Psoas muscle (tissue), 8 donors: ENCODE measurements at places on chromosomes 5 and 9.

GRCh38 chr5:28542987-28543386 is 1504.6 kb upstream of the CDH9 start:
- no peak overlapping the region for H3K4me3 ChIP-seq
- H3K4me1 ChIP-seq = no peaks in the 10 kb centered on the region
- no peak overlapping the region for H3K27ac ChIP-seq
- no peaks in the 10 kb centered on the region for H3K36me3 ChIP-seq
- DNase-seq = no peak

DNA sequence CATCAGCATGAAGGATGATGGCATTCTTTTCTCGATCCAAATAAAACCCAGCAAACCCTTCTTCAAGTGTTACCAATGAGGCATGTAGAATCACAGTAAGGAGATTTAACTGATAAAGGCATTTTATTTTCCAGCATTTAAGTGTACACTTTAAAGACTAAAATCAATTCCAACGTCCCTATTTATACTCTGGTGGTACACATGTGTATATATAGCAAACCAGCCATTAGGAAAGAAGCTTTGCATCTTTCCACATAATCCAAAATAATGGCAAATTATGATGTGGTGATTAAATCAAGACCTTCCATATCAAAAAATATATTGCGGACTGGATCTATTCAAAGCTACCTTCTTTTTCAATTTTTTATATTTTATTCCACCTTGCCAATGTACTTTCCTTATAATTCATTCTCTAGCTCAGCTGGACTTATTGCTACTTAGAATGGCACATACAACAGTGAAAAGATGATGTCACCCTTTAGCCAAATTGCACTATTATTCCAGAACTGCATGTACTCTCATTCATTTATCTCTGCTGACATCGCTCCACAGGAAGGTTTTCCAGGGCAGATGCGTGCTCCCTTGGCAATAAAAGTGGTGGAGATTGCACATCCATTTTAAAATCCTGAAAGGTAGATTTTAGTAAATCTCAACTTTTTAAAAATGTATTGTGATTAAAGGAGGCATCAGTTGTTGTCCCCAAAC is 63.3 kb upstream of the SLC30A5 start:
- no peaks in the 10 kb centered on the region for H3K36me3 ChIP-seq
- H3K4me3 ChIP-seq = no peak overlapping the region
- H3K27me3 ChIP-seq = no peaks in the 10 kb centered on the region

GRCh38 chr9:97845130-97845529 is 7.9 kb upstream of the FOXE1 start:
- H3K4me3 ChIP-seq = no peak overlapping the region
- H3K27me3 ChIP-seq = peaks cover 77% of the 10 kb centered on the region
- peaks cover 9% of the 10 kb centered on the region for H3K4me1 ChIP-seq
- no peak for DNase-seq
- H3K36me3 ChIP-seq = no peaks in the 10 kb centered on the region

- no peaks in the 10 kb centered on the region for H3K27me3 ChIP-seq
- no peak overlapping the region for H3K27ac ChIP-seq
- H3K4me3 ChIP-seq = no peak overlapping the region
- peaks cover 21% of the 10 kb centered on the region for H3K36me3 ChIP-seq
- H3K4me1 ChIP-seq = peaks cover 33% of the 10 kb centered on the region
Observed at GRCh38 chr9:126423142-126423915, 96.7 kb downstream of the MVB12B start.

DNA sequence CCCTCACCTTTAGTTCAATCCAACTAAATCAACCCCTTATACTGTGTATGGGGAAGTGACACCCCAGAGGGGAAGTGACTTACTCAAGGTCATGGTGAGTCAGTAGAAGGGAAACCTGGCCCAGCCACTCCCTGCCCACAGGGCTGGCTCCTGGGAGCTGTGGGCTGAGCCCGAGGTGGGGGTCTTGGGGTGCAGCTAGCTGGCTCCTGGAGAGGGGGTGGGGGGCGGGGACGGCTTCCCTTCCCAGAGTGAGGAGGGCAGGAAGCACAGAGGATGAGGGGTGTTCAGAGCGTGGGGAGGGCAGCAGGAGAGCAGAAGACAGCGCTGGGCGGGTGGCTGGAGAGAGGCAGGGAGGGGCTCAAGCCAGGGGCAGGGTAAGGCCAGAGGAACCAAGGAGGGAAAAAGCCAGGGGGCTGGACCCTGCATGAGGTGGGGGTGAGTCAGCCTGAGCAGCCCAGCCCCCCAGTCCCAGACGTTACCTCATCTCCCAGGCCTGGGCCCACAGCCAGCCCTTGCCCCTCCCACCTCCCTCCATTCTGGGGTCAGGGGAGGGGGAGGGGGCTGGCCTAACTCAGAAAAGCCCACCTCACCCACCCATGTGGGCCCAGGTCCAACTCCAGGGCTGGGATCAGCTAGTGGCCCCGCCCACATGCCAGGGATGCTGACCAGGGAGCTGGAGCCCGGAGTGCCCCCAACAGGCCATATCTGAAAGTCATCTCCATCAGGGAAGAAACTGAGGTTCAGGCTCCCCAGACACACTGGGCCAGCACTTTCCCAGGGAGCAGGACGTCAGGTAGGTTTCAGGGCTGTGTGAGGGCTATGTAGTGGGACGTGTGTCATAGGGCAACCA is 2.8 kb downstream of the PDLIM7 start:
- peaks cover 39% of the 10 kb centered on the region for H3K4me1 ChIP-seq
- no peaks in the 10 kb centered on the region for H3K27me3 ChIP-seq
- peak overlapping the region; percentile 94 for H3K27ac ChIP-seq
- H3K4me3 ChIP-seq = peak overlapping the region; percentile 85
- H3K36me3 ChIP-seq = peaks cover 50% of the 10 kb centered on the region

DNA sequence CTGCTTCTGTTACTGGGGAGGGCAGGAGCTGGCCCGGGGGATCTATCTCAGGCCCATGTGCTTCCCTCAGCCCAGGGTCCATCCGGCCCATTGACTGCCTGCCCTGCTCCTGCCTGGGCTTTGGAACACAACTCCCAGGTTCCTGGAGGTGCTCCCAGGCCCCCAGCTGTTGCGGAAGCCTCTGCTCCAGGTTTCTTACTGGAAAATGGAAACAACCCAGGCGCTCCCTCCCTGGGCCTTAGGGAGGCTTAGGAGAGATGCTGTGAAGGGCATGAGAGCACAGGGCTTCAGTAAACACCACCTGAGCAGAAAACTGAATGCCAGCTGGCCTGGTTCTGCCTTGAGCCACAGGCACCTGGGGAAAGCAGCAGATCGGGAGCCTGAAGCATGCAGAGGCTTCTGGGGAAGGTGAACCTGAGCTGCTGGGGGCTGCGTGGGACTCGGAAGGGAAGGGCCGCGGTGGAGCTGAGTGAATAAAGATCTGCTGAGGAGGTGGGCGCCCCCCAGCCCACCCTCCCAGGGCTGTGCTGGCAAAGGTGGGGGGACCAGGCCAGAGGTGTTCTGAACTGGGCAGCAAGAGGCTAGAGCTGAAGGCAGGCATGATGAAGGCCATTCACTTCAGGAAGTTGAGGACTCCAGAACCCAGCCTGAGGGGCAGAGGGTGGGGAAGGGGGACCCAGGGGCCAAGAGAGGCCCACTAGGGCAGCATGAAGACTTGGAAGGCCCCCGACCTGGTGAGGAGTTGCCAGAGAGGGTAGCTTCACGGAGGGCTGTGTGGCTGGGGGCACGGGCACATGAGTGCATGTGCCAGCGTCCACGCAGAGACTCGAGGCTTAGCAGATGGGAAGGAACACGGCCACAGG is 64.8 kb downstream of the SHB start:
- no peak overlapping the region for H3K4me3 ChIP-seq
- no peaks in the 10 kb centered on the region for H3K36me3 ChIP-seq
- no peaks in the 10 kb centered on the region for H3K27me3 ChIP-seq
- no peak for DNase-seq

GRCh38 chr9:5015934-5016333 is 30.9 kb downstream of the JAK2 start:
- no peak for DNase-seq
- no peaks in the 10 kb centered on the region for H3K27me3 ChIP-seq
- peaks cover 19% of the 10 kb centered on the region for H3K4me1 ChIP-seq
- H3K27ac ChIP-seq = no peak overlapping the region
- no peaks in the 10 kb centered on the region for H3K36me3 ChIP-seq
- no peak overlapping the region for H3K4me3 ChIP-seq

DNA sequence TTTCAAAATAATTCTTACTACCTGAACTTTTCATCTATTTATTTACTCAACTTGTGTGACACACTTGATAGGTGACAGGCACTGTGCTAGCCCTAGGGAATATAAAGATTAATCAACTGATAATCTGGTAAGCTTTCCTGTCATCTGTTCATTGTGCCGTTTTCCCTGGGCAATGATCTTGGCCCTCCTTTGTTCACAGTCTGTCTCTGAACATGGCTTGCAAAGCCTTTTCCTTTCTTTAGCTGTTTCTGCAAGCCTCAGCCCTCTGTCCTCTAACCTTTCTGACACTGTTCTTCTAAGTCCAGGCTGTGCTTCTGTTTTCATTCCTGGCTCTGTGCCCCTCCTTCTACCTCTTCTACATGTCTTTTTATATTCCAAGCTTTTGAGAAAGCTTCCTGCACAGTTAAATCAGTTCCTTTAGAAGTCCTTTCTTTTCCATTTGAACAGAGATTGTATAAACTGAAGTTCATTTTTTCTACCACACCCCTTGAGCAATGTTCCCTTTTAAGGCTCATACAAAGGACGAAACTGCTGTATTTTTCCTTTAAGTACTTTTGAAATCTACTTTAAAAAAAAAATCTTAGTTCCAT is 803.0 kb upstream of the ZNF608 start:
- H3K4me1 ChIP-seq = no peaks in the 10 kb centered on the region
- no peaks in the 10 kb centered on the region for H3K27me3 ChIP-seq
- DNase-seq = no peak
- H3K36me3 ChIP-seq = no peaks in the 10 kb centered on the region
- H3K27ac ChIP-seq = no peak overlapping the region

- no peak overlapping the region for H3K27ac ChIP-seq
- H3K4me3 ChIP-seq = no peak overlapping the region
- no peak for DNase-seq
Observed at GRCh38 chr9:101014566-101014965, 14.0 kb upstream of the PLPPR1 start.

GRCh38 chr5:101543780-101544179 is 640.7 kb upstream of the ST8SIA4 start:
- H3K36me3 ChIP-seq = no peaks in the 10 kb centered on the region
- DNase-seq = no peak
- H3K27me3 ChIP-seq = no peaks in the 10 kb centered on the region
- no peaks in the 10 kb centered on the region for H3K4me1 ChIP-seq
- no peak overlapping the region for H3K27ac ChIP-seq
- no peak overlapping the region for H3K4me3 ChIP-seq

DNA sequence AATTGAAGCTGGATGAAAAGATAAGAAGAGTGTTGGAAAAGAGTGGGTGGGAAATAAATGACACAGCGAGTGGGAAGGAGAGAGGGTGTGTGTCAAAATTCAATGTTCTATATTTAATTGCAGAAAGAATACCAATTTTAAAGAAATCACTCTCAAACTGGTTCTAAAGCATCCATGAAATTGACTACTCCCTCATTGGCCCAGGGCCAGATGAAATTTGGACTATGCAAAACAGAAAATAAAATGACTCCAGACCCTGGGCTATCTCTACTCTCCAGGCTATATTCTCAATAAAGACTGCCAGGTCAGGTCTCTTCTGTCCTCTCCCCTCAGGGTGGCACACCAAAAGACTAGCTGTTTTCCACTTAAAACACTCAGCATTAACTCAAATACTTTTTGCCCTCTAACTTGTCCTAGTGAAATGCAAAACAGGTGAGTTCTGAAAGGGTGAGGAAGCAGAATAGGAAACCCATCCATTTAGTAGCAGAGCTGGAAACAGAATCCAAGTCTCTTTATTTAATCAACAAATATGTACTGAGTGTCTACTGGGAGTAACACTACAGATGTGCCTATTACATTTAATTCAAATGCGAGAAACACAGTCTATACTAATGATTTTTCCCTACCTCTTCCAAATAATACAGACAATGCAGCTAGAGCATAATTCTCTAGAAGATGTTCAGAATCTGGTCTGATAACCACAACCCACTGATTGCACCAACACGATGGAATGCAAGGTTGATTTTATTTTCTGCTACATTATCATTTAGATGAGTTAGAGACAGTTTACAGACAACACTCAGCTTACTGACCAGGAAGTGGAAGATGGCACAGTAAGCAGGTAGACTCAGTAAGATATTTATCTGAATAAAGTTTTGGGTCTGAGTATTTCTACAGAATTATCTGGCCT is 42.1 kb downstream of the EFCAB9 start:
- H3K27ac ChIP-seq = no peak overlapping the region
- peaks cover 32% of the 10 kb centered on the region for H3K36me3 ChIP-seq
- no peak for DNase-seq
- H3K27me3 ChIP-seq = no peaks in the 10 kb centered on the region
- no peak overlapping the region for H3K4me3 ChIP-seq

GRCh38 chr9:105466898-105467455 is 19.1 kb downstream of the FSD1L start:
- no peak overlapping the region for H3K4me3 ChIP-seq
- H3K36me3 ChIP-seq = peaks cover 70% of the 10 kb centered on the region
- DNase-seq = no peak
- H3K27me3 ChIP-seq = no peaks in the 10 kb centered on the region
- no peaks in the 10 kb centered on the region for H3K4me1 ChIP-seq

- no peak overlapping the region for H3K4me3 ChIP-seq
- H3K4me1 ChIP-seq = no peaks in the 10 kb centered on the region
Observed at GRCh38 chr5:89036704-89037489, 153.9 kb upstream of the MEF2C start.

GRCh38 chr5:135398160-135398854 is 724 bp downstream of the MACROH2A1 start:
- peaks cover 46% of the 10 kb centered on the region for H3K4me1 ChIP-seq
- no peaks in the 10 kb centered on the region for H3K27me3 ChIP-seq
- no peak for DNase-seq
- H3K27ac ChIP-seq = peak overlapping the region; percentile 95
- H3K4me3 ChIP-seq = peak overlapping the region; percentile 86

- no peak for DNase-seq
- H3K4me3 ChIP-seq = peak overlapping the region; percentile 1
- H3K27ac ChIP-seq = no peak overlapping the region
Observed at GRCh38 chr9:33677961-33678360, 117.4 kb upstream of the PRSS3 start.

- no peaks in the 10 kb centered on the region for H3K36me3 ChIP-seq
- DNase-seq = peak; percentile 44
- H3K4me1 ChIP-seq = no peaks in the 10 kb centered on the region
Observed at GRCh38 chr5:6759983-6760382, 46.8 kb downstream of the TENT4A start.

GRCh38 chr9:133460405-133461175 is 812 bp downstream of the CACFD1 start:
- no peaks in the 10 kb centered on the region for H3K27me3 ChIP-seq
- H3K4me3 ChIP-seq = peak overlapping the region; percentile 93
- H3K36me3 ChIP-seq = no peaks in the 10 kb centered on the region
- H3K27ac ChIP-seq = peak overlapping the region; percentile 92
- peaks cover 17% of the 10 kb centered on the region for H3K4me1 ChIP-seq
- no peak for DNase-seq

DNA sequence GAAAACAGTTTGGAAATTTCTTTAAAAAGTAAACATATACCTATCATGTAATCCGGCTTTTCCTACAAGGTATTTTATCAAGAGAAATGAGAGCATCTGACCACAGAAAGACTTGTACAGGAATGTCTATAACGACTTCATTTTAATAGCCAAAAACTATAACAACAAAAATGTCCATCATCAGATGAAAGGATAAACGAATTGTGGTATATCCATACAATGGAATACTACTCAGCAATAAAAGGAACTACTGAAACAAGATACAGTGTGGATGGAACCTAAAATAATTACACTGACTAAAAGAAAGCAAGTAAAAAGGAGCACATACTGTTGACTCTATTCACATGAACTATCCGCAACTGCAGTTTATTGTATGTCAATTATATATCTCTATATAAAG is 1.4 kb upstream of the FTMT start:
- H3K27ac ChIP-seq = no peak overlapping the region
- H3K36me3 ChIP-seq = no peaks in the 10 kb centered on the region
- H3K4me1 ChIP-seq = no peaks in the 10 kb centered on the region
- H3K4me3 ChIP-seq = no peak overlapping the region
- no peak for DNase-seq
- no peaks in the 10 kb centered on the region for H3K27me3 ChIP-seq
